Activated T-helper 1 cell treated with anti-CD3 and anti-CD28 coated beads, Interleukin-2, amount 50 U/mL, for 16 hours (primary cell): ENCODE measurements at places on chromosomes 2 and 18.

- DNase-seq, result no peak
Measured at GRCh38 chr2:27720004-27720551, 51.4 kb upstream of the MRPL33 start.

DNA sequence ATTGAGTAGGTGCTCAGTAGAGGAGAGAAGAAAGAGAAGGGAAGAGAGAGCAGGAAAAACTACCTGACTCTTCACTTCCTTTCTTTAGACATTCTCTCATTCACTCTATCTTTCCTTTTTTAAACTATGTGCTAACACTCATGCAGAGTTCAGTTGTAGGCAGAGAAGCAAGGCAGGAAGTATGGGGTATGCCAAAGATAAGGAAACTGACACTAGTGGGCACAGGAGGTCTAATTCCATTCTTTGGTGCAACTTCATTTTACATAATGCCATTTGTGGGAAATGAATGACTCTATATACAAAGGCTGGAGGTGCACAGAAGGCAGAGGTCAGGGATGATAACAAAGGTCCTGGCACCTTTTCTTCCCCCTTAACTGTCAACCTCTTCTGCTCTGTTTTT, 35.1 kb upstream of the ACVR1 start:
- DNase-seq, result no peak

- DNase-seq, result no peak
Measured at GRCh38 chr2:202639231-202639630, 4.5 kb downstream of the FAM117B start.

DNA sequence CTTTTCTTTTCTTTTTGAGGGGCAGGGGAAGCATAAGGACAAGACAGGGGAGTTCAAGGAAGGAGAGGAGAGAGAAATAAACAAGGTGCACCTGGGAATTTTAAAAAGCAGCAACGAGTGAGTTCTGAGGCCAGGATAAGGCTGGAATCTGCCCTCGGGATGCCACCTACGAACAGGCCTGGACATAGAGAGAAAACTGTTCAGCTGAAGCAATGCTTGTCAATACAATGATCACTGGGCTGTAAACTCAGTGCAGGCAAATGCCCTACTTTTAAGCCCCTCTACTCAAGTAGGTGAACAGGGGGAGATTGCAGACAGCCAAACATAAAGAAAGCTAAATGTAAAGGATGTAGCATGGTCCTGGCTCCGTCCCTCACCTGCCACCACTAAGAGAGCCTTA, 330.5 kb downstream of the ETAA1 start:
- no peak for DNase-seq
